ENCODE measurements at places on chromosomes 5 and 9. TPM values are rescaled to one million over a fixed set of nuclear protein-coding genes. Genes with fewer than 3 reads are reported as not detected.
A peak's percentile ranks its signal among the peaks of the same experiment; 100 is the strongest.

GRCh38 chr5:88515881-88516819 lies 247.5 kb upstream of the TMEM161B start:
- no peak for DNase-seq

Gene SPZ1
- not detected for total RNA-seq

GRCh38 chr9:130975932-130976841 lies 32.8 kb upstream of the LAMC3 start:
- no peak for DNase-seq

- no peak for DNase-seq
Measured at GRCh38 chr5:67149951-67150523, 46.6 kb downstream of the CD180 start.

Gene ZBTB5
- total RNA-seq, result 13.6 TPM

GRCh38 chr9:278651-279050 lies 64.0 kb downstream of the DOCK8 start:
- DNase-seq, result no peak

DNA sequence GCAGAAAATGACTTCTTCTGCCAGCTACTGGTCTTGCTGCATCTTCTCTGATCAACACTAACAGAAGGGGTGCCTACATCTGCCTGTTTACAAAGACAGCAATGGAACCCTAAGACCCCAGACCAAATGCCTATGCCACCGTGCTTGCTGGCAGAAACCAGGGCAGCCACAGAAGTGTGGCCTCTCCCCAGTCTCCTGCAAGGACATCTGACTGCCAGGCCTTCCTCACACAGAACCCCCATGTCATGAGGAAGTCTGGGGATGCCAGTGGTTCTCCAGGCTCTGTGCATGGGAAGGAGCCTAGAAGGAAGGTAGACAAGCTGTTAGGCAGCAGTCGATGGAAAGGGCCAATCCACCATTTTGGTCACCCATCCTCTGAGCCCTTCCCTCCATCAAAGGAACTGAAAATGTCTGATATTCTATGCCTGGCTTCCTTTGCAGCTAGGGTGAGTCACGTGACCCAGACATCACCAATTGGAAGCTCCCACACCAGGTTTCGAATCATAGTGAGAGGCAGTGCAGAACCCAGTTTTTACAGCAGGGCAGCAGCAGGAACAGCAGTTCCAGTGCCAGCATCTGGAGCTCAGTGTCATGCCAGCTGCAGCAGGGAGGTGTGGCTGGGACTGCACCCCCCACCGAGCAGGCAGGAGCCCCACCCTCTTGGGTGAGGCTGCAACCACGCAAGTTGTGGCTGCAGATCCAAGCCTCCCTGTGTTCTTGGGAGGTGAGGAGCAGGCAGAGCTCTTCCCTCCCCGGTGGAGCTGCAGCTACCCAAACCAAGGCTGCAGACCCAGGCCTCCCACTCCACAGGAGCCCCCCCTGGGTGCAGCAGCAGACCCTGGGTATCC lies 123.4 kb downstream of the OLFM1 start:
- no peak for DNase-seq

DNA sequence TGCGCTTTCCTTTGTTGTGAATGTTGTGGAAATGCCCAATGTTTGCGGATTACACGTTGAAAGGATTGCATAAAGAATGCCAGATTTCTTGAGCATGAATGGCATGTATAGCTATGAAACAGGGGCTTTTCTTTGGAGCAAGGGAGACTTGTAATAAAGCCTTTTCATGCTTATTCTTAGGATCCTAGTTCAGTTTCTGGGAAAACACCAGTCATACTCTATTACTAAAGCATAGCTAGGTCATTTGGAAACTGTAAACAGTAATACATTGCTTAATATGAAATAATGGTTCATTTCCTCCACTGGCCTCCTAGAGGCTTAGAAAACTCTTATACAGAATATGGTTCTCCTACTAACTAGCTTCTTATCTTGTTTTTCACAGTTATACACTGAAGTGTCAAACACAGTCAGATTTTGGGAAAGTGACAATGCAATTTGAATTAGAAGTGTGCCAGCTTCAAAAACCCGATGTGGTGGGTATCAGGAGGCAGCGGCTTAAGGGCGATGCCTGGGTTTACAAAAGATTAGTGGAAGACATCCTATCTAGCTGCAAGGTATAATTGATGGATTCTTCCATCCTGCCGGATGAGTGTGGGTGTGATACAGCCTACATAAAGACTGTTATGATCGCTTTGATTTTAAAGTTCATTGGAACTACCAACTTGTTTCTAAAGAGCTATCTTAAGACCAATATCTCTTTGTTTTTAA lies 104.2 kb downstream of the MELK start:
- no peak for DNase-seq

Gene TAF11L10
- not detected for total RNA-seq

Gene EQTN
- not detected for total RNA-seq

DNA sequence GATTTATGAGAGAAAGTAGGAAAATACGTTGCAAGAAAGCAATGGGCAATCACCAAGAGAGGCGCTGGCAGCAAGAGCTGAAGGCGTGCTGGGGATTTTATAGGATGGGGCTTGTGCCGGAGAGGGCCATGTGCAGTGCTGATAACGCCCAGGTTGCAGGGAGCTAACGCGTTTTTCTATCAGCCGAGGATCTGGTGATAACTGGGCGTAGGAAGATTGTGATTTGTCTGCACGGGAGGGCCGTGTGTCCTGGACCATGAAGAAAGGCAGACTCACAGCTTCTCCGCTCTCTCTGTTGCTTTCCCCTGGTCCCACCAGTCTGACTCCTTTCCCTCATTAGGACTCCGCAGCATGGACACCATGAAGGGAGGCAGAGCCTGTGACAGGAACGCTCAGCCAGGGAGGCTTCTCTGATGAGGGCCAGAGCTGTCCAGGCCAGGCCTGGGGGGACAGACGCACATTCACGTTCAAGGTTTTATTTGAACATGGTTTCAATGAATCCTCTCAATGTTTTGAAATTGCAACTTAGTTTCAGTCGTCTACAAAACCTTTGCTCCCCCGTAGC lies 11.9 kb upstream of the CACNA1B start:
- no peak for DNase-seq

DNA sequence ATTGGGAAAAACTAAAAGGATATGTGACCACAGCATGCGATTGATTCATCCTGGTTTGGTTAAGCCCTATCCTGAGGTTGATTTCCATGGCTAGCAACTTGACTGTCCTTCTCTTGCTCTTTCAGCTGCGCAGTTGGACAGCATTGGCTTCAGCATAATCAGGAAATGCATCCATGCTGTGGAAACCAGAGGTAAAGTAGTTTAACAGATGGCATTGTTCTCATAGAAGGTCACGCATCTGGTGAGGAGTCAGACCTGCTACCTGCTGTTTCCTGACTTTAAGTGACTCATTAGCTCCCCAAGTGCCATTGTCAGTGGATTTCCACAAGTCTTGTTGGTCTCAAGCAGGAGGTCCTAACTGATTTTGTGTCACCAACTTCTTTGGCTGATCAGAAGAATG lies 266.9 kb downstream of the ARHGAP26 start:
- DNase-seq, result no peak

DNA sequence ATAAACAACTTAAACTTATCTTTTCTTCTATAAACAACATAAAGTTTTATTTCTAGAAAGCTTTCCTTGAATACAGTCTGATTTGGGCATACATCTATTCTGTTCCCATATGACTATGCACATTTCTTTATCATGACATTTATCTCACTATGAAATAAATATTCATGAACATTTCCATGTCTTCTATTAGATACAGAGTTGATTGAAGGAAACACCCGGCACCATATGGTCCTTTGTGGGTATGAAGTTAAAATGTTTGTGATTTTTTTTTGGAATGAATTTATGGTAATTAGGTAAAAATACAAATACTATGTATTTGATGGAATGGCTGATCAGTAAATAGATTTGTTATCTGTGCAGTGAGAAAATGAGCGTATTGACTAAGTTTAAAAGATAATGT lies 1209.8 kb upstream of the ACO1 start:
- no peak for DNase-seq

- no peak for DNase-seq
Measured at GRCh38 chr9:4494332-4494731, 4.1 kb downstream of the SLC1A1 start.

GRCh38 chr5:111063709-111064322 lies 7.7 kb upstream of the TSLP start:
- DNase-seq, result no peak

DNA sequence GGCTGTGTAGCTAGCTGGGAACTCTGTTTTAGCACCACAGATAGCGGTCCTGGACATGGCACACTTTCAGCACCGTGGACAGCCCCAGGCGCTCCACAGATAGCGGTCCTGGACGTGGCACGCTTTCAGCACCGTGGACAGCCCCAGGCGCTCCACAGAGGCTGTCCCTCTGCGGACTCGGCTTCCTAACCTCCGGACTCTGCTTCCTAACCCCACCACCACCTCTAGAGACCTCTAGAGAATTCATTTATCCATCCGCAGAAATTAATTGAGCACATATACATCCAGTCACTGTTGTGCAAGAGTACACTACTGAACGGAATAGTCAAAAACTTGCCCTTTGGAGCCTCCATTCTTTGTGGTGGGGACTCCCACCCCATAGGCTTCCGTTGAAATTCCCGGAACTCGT lies 27.4 kb downstream of the UNC5A start:
- DNase-seq, result peak; percentile 77

Gene NR4A3
- total RNA-seq, result 1.1 TPM

GRCh38 chr9:110058304-110058953 lies 149.5 kb downstream of the C9orf152 start:
- no peak for DNase-seq

Gene ADGRD2
- total RNA-seq, result 0.76 TPM

Gene ERBIN
- total RNA-seq, result 26.1 TPM

DNA sequence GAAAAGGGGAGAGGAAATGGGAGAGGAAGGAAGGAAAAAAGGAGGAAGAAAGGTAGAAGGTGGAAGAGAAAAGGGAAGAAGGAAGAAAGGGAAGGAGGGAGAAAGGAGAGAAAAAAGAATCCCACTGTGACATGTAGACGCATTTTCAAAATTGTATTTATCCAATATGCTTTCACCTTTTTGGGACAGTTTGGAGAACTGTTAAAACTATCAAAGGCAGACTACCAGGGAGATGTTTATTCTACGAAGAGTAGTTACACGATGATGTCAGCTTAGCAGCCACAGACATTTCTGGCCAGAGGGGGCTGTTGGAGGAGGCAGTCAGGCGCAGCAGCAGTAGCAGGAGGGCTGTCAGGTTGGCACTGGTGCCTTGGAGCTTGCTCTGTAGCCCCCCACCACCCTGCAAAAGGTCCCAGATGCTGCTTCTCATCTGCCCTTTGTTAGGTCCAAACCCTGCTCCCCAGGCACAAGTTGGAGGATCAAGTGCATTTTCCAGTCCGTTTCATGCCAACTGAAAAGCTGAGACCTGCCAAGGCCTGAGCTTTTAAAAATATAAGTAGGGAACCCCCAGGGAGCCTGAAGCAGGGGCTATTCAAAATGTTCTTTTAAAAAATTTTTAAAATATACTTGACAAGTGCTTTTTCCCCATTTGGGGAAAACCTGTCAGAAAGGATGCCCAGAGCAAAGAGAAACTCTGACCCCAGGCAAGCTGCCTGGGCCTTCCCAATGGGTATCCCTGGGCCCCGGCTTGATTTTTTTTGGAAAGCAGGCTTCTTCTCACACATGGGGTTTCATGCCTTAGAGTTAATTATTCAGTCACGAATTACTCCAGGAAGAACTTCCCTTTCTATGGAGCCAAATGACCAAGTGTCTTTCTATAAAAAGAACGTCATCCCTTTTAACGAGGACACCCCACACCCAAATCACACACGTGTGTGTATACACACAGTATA lies 203.3 kb downstream of the SLIT3 start:
- no peak for DNase-seq

Gene CER1
- not detected for total RNA-seq

- no peak for DNase-seq
Measured at GRCh38 chr5:161851691-161852299, 3.9 kb downstream of the GABRA1 start.

Gene SLC25A2
- total RNA-seq, result 2.3 TPM

- DNase-seq, result no peak
Measured at GRCh38 chr5:126055348-126055729, 367.9 kb upstream of the GRAMD2B start.

GRCh38 chr9:131702911-131703310 lies 37.0 kb downstream of the RAPGEF1 start:
- DNase-seq, result no peak

Gene SGCD
- 7.1 TPM for total RNA-seq
